ENCODE measurements at places on chromosomes 5 and 9.

- DNase-seq = peak; percentile 83
Observed at GRCh38 chr9:121954477-121955140, 138.5 kb downstream of the TTLL11 start.

DNA sequence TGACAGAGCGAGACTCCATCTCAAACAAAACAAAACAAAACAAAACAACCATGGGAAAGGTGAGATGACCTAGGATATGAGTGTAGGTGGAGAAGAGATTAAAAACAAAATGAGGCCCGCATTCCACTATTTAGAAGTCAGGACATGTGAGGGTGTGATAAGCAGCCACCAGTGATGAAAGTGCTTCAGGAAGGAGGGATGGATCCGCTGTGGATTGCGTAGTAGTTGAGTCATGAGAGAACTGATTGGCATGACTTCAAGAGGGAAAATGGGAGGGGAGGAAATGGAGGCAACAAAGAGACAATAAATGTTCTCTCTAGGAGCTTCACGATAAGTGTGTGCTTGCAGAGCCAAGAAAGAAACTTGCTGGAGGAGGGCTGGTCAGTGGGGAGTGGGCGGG, 367.6 kb downstream of the ARL15 start:
- peak; percentile 22 for DNase-seq

- no peak for DNase-seq
Observed at GRCh38 chr5:61423487-61424145, 91.6 kb downstream of the ZSWIM6 start.

DNA sequence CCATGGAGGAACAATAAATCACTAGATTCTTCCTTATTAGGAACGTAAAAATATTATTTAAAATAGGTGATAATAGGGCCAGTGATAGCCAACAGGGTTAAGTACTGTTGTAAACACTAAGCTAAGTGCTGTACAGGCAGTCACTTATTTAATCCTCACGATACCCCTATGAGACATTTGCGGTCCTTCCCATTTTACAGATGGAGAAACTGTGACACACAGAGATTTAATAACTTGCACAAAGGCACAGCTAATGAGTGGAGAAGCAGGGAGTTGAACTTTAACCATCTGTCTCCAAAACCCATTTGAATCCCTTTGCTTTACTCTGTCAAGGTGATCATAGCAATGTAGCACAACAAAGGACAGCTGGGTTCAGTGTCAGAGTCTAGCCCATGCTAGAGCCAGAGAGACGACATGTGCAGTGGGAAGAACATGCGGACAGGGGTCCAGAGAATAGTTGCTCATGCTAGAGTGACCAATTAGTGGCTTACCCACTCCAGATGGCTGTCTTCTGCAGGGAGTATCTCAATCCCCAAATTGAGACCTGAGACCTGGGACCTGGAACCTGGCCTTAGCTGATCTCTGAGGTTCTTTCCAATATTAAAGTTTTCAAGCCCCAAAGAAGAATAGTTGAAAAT, 28.9 kb downstream of the STXBP1 start:
- no peak for DNase-seq

- peak; percentile 38 for DNase-seq
Observed at GRCh38 chr5:6246820-6247437, 131.4 kb downstream of the MED10 start.

GRCh38 chr9:105341434-105342146, 97.1 kb downstream of the SLC44A1 start:
- peak; percentile 60 for DNase-seq

- no peak for DNase-seq
Observed at GRCh38 chr9:135705376-135705775, 3.4 kb downstream of the KCNT1 start.

- DNase-seq = no peak
Observed at GRCh38 chr9:92032891-92033290, 82.3 kb downstream of the SPTLC1 start.

- no peak for DNase-seq
Observed at GRCh38 chr5:164052536-164053093, 547.2 kb downstream of the MAT2B start.

GRCh38 chr9:9719373-9720112, 893.3 kb downstream of the PTPRD start:
- no peak for DNase-seq

DNA sequence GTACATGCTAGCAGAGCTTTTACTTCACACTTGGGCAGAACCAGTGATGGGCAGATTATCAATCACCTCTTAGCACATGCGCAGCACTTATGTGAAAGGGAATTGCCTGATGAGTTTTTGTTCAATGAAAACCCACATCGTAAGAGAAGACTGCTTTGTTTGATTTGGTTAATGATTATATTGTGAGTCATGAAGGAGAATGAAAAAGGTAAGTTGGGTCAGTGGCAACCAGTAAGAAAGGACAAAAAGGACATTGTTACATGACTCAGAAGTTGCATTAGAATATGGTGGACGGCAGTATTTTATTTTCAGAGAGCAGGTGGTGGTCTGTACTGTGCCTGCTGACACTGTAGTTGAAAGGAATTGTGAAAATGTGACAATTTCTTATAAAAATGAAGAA, 127.4 kb downstream of the AOPEP start:
- DNase-seq = peak; percentile 34

DNA sequence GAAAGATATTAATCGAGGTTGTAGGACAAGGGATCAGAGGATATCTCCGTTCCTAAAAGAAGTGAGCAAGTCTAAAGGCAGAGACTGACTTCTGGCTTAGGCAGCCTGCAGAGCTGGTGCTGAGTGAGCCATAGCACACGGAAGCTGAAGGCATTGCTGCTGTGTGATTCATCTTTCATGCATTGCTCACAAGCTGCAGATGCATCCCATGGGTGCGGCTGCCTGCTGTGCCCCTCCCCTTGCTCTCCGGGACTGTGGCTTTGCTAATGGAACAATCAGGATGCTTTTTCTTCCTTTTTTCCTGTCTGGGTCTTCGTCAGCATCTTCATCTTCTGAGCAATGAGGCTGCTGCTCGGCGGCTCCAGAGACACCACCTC, 341.4 kb downstream of the DIRAS2 start:
- DNase-seq = peak; percentile 96

DNA sequence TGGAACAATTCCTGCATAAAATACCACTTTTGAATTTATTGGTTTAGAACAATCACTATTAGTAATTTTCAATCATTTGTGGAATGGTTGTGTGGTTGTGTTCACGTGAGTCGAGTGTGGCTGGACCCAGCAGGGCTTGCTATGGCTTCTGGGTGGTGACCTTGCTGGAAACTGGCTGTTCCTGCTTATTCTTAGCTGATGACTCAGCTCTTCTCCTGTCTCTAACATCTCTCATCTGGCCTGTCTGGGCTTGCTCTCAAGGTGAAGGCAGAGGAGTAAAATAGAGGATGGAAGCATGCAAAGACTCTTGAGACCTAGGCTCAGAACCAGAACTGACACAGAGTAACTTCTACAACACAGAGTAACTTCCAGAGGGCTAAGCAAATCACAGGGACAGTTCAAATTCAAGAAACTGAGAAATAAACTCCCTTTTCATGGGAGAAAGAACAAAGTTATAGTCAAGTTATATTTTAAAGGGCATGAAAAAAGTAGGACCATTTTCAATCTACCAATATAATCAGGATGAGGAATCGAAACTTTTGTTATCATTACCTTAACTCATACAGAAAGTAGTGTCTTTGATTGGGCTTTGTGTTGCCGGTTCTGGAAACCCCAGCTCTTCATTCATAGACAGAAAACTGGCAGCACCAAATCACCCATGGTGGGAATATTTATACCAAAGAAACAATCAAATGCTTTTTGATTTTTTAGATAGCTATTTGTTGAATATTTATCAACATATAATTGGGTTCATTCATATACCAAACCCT, 665.1 kb downstream of the CDH18 start:
- peak; percentile 65 for DNase-seq

DNA sequence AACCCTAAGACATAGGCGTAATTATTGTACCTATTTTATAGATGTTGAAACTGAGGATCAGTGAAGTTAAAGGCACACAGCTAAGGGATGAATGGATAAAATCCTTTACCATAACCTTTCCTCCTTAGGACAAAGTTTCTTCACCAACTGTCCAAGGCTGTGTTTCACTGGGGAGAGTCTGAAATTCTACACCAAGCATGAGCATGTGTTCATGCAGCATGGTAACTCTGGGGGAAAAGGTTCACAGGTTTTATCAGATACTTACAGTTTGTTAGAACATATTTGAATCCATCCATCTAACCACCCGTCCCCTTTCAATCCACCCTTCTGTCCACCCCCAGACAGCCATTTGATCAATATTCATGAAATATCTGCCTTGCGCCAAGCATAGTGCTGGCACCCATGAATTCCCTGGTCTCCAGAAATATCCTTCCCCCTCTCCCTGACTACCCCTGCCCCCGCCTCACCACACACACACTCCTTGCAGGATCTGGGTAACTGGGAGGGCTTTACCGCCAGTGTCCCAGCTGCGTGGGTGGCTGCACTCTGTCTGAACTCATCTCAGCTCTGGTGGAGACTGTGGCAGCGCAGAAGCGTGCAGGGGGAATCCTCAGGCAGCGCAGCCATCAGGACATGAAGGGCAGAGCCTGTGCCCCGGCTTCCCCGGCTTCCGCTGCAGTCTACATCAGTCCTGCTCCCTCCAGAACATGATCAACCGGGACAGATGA, 6.3 kb upstream of the KCNIP1 start:
- DNase-seq = no peak

DNA sequence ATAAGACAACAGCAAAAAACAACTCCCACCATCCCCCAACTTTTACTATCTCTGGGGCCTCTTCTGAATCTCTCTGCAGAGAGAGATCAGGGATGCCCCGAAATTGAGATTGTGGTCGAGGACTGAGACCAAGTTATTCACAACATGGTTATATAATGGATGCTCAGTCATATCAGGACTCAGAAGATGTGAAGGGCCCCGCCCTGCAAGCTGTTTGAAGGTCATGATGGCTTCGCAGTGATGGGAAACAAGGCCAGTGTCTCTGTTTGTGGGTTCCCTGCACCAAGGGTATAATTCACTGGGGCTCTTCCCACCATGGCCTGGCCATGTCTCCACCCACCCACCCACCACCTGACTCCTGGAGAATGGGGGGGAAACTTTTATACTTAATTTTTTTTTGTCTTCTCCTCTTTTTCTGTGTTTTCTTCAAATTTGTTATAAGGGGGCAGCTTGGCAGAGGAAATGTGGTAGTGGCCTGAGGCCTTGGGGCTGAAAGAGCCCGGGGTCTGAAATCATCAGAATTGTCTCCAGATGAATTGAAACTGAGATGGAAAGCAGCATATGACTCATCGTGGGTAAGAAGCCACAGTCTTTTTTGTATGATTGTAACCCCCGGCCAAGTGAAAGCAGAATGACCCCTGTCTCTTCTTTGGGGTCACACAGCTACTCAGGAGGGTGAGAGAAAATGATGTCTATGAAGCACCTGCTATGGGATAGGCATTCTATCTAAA, 15.0 kb upstream of the TEX48 start:
- DNase-seq = peak; percentile 56

- DNase-seq = peak; percentile 83
Observed at GRCh38 chr9:5626727-5627634, 1.9 kb upstream of the RIC1 start.

DNA sequence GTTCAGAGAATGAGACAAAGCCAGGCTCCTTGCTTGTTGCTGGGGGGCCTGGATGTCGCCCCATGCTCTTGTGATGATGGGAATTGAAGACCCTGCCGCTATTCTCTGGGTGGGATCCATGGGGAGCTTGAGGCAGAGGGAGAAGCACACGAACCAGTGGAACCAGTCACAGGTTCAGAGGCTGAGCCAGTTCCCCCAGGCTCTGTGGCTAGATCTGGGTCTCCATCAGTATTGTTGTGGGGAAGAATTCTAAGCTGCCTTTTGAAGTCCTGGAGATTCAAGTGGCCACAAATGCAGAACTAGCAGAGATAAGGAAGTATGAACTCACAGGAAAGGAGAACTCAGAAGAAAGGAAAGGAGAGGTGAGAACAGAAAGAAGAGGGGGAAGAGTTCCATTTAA, 219.4 kb downstream of the MSX2 start:
- DNase-seq = no peak

DNA sequence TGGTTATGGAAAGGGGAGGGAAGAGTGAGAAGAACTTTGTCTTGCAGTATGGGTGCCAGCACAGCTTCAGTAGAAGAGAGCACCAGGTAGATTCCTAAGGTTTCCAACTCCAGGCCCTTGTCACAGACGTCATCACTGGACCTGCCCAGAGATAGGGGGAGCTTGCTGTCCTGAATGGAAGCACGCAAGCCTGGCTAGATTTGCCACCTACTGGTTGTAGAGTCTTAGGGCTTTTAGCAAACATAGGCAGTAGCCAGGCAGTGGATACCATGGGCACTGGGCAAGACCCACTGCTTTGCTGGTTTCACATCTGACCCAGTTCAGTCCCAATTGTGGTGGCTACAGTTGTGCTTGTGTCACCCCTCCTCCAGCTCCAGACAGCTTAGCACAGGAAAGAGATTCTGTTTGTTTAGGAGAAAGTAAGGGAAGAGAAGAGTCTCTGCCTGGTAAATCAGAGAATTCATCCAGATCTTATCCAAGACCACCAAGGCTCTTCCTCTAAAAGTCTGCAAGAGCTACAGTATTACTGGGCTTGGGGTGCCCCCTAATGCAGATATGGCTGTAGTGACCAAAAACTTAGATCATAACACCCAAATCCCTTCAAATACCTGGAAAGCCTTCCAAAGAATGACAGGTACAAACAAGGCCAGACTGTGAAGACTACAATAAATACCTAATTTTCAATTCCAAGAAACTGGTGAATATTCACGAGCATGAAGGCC, 158.9 kb downstream of the HINT1 start:
- no peak for DNase-seq

DNA sequence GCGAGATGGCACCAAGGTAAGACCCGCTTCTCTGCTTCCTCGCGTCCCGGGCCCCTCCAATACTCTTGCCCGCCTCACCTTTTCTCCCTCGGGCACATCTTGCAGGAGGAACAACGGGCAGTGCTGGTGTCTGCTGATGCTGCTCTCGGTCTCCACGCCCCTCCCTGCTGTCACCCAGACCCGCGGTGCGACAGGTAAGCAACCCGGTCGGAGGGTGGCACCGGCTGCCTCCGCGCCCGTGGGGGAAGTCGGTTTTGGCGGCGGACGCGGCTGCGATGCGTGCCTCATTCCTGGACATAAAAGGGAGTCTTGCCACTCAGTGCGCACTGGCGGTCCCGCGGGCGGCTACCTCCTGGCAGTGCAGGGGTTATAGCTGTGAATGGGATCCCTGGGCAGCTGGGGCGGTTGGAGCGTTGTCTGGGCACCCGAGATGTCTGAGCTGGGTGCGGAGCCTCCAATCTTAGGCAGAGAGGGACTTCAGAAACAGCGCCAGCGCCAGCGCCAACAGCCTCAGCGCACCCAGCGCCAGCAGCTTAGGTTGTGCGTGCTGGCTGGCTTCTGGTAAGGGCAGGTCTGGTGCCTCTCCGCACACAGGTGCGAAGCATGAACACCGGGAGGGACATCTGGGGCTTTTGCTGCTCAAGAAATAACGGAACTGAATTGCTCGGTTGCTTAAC, 488 bp downstream of the COL15A1 start:
- DNase-seq = no peak

- no peak for DNase-seq
Observed at GRCh38 chr5:133474851-133475590, 137.3 kb downstream of the FSTL4 start.

- DNase-seq = peak; percentile 90
Observed at GRCh38 chr5:14105718-14106410, 37.3 kb upstream of the TRIO start.
